Activated T-helper 17 cell treated with anti-CD3 and anti-CD28 coated beads, Interleukin-2, amount 50 U/mL, for 72 hours (primary cell): ENCODE measurements at places on chromosomes 11 and 22. TPM values are rescaled to one million over a fixed set of nuclear protein-coding genes. Genes with fewer than 3 reads are reported as not detected.

CCND1 gene
- total RNA-seq = 3.7 TPM

STK33 gene
- total RNA-seq = 0.40 TPM

CHADL gene
- 0.41 TPM for total RNA-seq

ACER3 gene
- total RNA-seq = 13.0 TPM

DNA sequence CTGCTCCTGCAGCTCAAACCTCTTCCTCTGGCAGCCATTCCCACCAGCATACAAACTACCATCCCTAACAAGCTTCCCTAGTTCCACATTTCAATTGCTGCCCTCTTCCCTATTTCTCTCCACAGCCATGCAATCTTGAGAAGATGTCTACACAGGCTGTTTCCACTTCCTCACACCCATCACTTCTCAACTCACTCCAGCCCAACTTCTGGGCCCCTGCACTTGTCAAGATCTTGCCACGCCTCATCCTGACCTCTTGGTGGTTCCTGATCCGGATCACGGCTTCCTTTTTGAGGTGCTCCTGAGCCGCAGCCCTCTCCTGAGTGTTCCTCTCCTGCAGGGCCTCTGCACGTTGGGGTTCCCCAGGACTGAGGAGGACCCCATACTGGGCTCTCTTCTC is 22.6 kb downstream of the RPL27A start:
- ATAC-seq = no peak

- ATAC-seq = no peak
These were observed 45.6 kb downstream of the DENND5A start for GRCh38 chr11:9219572-9219971.

DNA sequence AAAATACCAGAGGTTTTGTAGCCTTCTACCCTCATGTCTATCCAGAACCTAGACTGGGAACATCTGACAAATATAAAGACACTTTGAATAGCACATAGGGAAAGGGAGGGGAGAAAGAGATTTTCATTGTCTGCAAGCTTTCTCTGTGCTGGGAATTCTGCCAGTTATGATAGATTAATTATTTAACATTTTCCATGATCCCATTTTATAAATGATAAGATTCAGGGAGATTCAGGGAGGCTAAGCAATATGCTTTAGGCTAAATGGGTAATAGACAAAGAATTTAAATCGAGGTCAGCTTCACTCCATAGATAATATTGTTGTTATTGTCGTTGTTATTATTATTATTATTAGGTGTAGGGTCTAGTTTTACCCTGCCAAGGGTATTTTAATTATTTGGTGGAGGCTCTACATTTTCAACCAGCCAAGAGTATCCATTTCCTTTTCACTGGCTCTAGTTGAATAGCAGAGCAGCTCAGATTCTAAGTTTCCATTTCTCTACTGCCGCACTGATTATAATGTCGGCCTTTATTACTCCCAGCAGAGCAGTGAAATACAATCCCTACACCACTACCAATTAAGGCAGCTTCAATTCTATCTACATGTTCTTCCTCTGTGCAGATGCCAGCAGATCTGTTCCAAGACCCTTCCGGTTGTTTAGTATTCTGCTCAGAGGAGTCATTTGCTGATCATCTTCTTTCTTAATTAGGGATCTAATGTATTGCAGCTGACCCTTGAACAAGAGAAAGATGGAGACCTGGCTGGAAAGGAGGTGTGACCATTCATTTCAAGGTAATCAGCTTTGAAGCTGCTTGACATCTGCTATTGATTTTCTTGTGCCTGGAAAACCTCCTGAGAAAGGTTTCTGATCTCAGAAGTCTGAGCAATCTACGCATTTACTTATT is 23.8 kb upstream of the SYN3 start:
- ATAC-seq = no peak

DNA sequence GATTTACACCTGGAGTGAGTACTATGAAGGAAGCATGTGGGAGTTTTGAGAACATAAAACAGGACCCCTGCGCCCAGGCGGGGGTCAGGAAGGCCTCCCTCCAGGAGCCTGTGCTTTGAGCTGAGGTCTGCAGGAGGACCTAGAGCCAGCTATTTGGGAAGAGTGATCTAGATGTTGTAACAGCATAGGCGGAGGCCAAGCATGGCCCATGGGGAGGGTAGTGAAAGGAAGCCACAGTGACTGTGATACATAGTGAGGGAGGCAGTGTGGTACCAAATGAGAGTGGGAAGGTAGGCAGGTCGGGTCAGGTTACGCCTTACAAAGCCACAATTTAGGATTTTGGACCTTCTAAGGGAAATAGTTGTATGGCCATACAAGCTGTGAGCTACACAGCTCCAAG is 147.5 kb downstream of the PARVA start:
- no peak for ATAC-seq
